ENCODE measurements at places on chromosomes 1 and 21. TPM values are rescaled to one million over a fixed set of nuclear protein-coding genes. Genes with fewer than 3 reads are reported as not detected.
A peak's percentile ranks its signal among the peaks of the same experiment; 100 is the strongest.

DNA sequence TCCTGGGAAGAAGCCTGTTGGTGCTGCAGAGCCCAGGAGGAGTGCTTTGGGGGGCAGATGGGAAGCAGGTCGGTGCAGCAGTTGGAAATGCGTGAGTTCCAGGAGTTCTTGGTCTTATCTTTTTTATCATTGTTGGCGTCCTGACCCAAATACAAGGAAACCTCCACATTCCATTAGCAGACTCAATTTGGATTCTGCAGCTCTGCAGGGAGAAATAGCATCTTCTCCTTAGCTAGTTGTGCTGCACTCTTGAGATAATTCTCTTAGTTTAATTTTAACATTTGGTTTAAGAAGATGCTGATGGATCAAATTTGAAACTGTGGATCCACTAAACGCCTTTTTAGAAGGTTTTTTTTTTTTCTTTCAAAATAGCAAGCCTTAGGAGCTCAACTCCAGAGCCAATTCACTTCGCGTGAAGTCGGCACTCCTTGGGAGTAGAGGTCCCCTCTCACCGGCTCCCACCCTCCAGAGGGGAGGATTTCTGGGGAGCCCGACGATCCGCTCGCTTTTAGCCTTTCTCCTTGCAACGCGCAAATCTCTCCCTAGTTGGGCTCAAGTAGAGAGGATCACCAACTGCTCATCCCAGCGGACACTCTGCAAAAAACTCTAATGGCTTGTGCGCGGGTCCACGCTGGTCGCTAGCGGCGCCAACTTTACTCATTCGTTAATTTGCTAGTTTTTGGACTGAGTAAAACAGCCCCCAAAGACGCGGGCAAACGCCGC, 1.3 kb downstream of the PLD5 start:
- no peak for DNase-seq

DNA sequence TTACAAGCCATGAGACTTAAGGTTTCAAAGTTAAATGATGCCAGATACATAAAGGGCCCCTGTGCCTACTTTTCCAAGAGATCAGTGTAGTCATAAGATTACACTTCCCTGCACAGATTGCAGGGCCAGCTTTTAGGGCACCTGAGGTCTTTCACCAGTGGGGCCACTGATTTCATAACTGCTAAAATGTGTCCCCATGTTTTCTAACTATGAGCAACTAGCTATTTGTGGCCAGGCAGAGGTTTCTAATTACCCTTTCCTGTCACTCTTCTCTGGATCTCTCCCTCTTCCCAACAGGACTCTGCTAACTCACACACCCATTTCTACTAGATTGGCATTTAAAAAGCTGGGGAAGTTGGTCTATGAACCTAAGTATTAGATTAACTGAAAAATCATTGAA, 207.1 kb upstream of the SGIP1 start:
- no peak for DNase-seq

- no peak for DNase-seq
These were observed 486.7 kb downstream of the SMYD3 start for GRCh38 chr1:246020211-246020954.

- DNase-seq, result no peak
These were observed 303.0 kb upstream of the PLD5 start for GRCh38 chr1:242827538-242827937.

DNA sequence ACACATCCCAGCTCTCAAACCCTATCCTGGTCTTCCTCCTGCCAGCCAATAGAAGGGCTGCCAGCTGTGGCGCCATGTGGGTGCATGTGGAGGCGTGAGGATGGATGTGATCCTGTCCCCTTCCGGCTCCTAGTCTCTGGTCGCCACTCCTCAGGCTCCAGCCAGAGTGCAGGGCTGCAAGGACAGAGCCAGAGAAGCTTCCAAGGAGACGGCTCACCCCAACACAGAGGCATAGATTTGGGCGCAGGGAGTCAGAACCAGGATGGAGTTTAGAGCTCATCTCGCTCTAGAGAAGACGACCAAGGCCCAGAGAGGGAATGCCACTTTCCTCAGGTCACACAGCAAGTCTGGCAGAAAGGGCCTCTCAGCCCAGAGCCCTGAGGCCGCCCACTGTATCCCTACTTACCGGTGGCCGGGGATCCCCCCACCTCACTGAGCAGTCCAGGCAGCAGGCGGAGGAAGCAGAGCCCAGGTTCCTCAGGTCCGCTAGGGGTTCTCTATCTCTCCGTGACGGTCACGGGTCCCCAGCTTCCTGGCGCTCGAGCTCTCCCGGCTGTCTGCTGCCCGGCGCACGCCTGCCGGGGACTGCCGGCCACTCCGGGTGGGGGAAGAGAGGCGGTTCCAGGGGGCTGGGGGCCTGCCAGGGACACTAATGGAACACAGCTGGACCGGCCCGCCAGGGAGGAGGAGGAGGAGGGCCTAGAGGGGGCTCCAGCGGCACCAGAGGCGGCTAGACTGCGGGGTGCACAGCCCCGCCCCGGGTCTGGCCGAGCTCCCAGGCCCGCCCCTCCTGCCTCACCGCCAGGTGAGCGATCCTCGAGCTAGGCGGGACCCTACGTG, at the start of gene COL16A1:
COL16A1 (minus strand) TSS at position 587 of the 840 bp plus-strand sequence. CDS start 1,824 bp downstream, outside the sequence.
- DNase-seq, result peak; percentile 59

DNA sequence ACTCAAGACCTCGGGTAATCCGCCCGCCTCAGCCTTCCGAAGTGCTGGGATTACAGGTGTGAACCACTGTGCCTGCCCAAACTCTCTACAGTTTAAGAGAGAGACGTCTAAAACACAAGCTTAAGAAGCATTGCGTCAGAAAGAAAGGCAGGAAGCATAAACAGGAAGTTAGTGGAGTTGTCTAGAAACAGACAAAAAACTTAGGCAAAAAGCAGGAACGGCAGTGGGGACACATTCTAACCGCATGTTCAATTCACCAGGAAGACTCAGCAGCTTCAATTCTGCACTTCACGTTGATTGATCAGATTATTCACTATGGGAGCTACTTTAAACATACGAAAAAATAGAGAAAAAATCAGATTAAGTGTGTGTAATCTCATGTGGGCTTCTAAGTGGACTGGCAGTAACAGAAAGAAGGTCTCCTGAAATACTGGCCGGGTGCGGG, 7.4 kb downstream of the CFAP74 start:
- no peak for DNase-seq

- no peak for DNase-seq
These were observed 54.4 kb downstream of the SLC9A1 start for GRCh38 chr1:27100335-27101053.

GRCh38 chr1:8047686-8048445, 21.8 kb upstream of the ERRFI1 start:
- DNase-seq, result no peak

GRCh38 chr1:180185971-180186645, 31.4 kb downstream of the QSOX1 start:
- no peak for DNase-seq

DNA sequence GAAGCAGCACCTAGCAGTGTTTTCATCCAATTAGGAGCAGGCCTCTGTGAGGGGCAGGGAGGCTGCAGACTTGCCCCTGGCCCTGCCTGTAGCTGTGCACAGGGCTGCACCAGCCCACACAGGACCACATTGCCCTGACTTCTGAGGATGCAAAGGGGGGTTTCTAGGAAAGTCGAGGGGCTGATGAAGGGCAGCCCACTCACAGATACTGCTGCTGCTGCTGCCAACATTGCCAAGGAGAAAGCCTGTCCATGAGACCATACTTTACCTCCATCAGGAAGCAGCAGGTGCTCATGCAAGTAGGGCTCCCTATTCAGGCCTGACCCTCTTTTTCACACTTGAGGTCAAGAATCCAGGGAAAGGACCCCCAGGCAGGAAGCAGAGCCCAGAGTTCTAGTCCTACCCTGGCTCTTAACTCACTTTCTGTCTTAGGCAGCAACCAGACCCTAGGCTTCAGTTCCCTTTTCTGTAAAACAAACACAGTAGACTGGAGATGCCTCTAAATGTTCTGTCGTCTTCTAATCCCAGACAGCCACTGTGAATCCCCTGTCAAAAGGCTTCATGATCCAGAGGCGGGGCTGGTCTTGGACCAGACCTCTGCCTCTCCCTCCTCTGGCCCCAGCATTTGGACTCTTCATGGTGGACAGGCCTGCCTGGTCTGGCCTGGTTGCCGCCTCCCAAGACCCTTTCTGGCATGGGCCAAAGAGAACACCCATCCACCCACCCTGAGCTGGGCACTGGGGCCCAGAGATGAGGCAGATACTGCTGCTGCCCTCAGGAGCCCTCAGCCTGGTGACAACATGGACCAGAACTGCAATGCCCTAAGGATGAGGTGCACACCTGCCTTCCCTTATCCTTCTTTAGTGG, 120.2 kb downstream of the GLIS1 start:
- DNase-seq, result no peak

- no peak for DNase-seq
These were observed 486 bp downstream of the NIPAL3 start for GRCh38 chr1:24415910-24416665.

DNA sequence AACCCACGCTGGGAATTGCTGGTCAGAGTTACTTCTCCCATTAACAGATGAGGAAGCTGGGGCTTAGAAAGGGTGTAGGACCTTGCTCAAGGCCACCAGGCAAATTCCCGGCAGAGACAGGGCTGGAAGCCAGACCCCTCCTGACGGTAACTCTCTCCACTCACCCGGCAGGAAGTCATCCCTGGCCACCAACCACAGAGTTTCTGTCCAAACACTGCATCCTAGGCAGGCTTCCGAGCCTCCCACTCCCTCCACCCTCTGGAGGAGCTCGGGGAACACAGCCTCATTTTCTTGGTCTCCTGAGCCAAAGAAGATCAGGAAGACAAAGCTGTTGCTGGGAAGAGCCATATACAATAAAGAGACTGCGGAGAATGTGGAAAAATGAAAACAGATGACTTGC, 25.0 kb upstream of the ZNF436 start:
- DNase-seq, result peak; percentile 58

DNA sequence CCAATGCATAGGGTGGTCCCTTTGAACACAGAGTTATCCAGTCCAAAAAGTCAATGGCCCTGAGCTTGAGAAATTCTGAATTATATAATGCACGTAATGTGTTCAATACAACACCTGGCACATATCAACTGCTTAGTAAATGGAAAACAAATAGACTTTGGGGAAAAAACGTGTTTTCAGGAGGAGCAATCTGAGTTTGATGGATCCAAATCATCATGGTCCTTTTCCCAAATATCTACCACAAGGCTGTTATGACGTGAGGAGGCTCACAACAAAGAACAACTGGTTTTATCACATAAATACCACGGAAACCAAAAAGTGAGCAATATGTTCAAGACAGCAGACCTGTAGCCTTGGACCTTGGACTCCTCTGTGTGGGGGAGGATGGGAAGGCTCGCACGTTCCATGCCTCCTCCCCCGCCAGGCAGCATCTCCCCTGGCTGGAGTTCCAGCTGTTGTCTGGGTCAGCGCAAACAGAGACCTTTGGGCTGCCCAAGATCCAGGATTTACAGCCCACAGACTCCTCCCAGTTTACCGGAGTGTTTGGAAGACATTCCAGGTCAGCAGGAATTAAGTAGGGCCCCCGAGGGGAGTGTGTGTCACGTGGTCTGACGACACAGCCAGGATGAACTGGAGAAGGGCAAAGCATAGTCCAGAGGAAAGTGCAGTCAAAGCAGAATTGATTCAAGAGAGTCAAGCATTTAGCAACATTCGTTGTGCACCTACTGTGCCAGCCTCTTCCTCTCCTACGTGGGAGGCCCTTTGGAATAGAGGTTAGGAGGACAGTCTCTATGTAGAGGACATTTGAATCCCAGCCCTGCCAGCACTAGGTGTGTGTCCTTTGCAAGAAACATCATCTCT, 32.2 kb upstream of the MED18 start:
- DNase-seq, result peak; percentile 41

GRCh38 chr1:26049531-26050247, 3.8 kb upstream of the SLC30A2 start:
- DNase-seq, result no peak

- DNase-seq, result no peak
These were observed 3.8 kb upstream of the THEMIS2 start for GRCh38 chr1:27868556-27868931.

- DNase-seq, result no peak
These were observed 67.4 kb upstream of the DMRTA2 start for GRCh38 chr1:50490640-50491039.

DNA sequence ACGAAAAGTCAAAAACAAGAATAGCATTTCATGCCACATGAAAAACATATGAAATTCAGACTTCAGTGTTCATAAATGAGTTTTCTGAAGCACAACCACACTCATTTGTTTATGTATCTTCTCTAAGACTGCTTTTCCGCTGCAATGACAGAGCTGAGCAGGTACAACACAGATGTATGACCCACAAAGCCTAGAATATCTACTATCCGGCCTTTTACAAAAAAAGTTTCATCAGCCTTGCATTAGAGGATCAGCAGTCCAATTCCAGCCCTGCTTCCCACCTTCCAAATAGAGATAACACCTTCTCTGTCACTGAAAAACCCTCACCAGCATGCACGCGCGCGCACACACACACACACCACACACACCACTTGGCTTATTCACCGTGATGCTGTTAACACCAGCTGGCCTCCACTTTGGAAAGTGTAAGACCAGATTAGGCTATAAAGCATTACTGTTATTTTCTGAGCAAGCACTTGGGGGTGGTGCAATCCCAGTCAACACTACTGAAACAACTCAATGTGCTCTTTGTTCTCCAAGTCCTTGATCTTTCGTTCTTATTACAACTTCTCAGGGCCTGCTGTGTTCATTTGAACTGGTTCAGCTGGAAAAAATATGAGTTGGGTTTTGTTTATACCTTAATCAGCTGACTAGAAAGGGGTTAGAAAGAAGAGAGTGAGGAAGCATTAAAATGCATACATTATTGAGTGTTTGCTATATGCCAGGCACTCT, 90.0 kb downstream of the GLUL start:
- no peak for DNase-seq

DNA sequence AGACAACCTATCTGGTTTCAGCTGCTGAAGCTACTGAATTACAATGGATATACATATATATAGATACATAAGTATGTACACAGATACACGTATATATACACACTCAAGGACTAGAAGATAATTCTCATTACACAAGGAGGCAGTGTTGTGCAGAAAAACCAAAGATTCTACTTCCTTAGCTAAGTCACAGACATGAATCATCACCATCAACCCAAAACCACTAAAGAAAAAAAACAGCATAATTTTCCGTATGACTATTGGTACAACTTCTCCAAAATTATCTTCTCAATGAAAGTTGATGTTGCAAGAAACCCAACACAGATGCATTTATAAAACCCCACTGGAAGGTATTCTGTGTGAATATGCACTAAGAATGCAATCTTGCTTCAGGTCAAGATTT, 36.8 kb upstream of the RPF1 start:
- DNase-seq, result no peak

GRCh38 chr1:9555942-9556341, 16.7 kb downstream of the SLC25A33 start:
- no peak for DNase-seq

Gene PTPN7
- 1.4 TPM for total RNA-seq

Gene DNM3
- total RNA-seq, result 6.6 TPM

Gene FLG2
- not detected for total RNA-seq

Gene LIN28A
- total RNA-seq, result not detected

Gene KLHDC9
- 5.8 TPM for total RNA-seq
